ENCODE measurements at places on chromosomes 6 and 20.

GRCh38 chr6:157595768-157596167 lies 214.8 kb downstream of the ZDHHC14 start:
- no peak for DNase-seq

DNA sequence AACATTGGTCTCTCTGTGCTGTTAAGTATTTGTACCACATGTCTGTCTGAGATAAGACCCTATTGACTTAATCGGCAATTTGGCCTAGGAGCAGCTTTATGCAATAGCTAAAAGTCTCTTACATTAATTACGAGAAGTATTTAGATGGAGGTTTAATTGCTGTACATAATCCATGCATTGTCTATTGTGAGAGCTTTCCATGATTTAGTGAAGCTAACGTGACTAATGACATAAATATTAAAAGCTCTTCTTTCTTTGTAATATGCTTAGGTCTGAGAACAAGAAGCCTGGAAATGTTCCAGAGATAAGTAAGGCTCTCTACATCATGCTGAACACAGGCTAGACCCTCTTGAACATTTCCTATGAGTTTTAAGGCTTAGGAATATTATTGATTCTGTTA lies 32.7 kb upstream of the FAM83B start:
- no peak for DNase-seq

GRCh38 chr20:47360297-47361056 lies 4.0 kb upstream of the ZMYND8 start:
- DNase-seq, result peak; percentile 81

- no peak for DNase-seq
These were observed 45.0 kb upstream of the IRF4 start for GRCh38 chr6:346386-347030.

DNA sequence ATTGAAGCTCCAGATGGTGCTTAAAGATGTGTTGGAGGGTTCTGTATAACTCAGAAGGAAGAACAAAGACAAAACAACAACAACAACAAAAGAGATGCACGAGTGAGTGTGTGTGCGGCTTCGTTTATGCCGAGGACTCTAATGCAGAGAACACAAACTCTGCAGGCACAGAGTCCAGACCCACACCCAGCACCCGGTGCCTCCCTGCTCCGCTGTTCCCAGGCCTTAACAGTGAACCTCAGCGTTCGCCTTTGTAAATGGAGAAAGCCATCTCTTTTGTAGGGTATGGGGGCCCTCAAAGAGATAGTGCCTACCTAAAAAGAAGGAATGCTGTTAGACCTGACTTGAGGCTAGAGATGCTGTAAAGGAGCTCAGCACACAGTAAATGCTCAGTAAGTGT lies 243.3 kb downstream of the ERMARD start:
- no peak for DNase-seq

DNA sequence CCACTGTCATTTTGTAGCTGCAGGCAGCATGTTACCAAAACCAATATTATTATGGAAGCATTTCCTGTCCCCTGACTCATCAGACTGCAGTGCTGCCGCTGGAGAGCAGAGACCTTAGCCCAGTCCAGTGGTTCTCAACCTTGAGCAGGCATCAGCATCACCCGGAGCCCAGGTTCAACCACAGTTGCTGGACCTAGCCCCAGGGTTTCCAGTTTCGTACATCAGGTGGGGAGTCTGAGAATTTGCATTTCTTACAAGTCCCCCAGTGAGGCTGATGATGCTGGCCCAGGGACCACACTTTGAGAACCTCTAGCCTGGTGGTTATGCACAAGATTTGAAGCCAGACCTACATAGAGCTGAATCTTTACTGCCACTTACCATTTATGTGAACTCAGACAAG lies 47.3 kb downstream of the LY86 start:
- no peak for DNase-seq

DNA sequence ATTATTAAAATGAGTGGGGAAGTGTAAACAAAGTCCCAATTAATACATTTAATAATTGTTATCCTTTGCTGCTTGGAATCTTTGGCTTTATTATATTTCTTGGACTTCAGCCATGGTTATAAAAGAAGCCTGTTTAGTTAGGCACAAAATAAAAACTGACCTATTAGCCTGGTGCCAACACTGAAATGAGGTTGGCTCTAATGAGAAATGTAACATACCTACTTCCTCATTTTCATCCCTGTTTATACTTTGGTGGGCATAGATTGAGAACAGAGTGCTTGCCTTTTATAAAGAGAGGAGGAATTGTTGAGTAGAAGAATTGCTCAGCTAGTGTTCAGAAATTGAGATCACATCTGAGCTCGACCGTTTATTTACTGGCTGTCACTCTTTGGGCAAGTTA lies 471.3 kb downstream of the UTRN start:
- no peak for DNase-seq

- DNase-seq, result peak; percentile 60
These were observed 26.1 kb upstream of the TBC1D7 start for GRCh38 chr6:13354331-13355042.

DNA sequence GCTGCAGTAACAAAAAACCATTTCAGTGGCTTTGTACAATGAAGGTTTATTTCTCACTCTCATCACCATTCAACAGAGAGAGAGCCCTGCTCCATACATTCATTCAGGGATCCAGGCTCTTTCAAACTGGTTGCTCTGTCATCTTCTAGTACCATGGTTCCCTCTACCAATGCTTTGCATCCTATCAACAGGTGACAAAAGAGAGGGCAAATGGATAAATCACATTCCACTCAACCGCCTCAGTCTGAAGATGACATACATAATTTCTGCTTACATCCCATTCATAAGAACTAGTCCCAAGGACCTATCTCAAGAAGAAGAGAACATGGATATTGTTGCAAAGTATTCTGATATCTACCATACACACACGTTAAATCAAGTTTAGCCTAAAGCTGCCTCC lies 51.6 kb downstream of the IYD start:
- no peak for DNase-seq
